Astrocyte (in vitro differentiated cells and primary cell): ENCODE measurements at places on chromosomes 6 and 20. TPM values are rescaled to one million over a fixed set of nuclear protein-coding genes. Genes with fewer than 3 reads are reported as not detected.
A peak's percentile ranks its signal among the peaks of the same experiment; 100 is the strongest.

Gene FABP7
- 0.43 and 1.1 TPM in 2 replicates for total RNA-seq

Gene TGM6
- not detected in 2 replicates for total RNA-seq

Gene PNPLA1
- not detected in 2 replicates for total RNA-seq

Gene SYNE1
- total RNA-seq: 64.0 and 66.5 TPM in 2 replicates

Gene TREM1
- 0.20 and 0.58 TPM in 2 replicates for total RNA-seq

Gene ENPP3
- 0.19 TPM in 1 of 2 replicates, not detected in the other for total RNA-seq

Gene ZFP57
- 0.36 and 0.50 TPM in 2 replicates for total RNA-seq

Gene AGER
- 7.5 and 9.9 TPM in 2 replicates for total RNA-seq

Gene QRSL1
- total RNA-seq: 9.8 and 11.5 TPM in 2 replicates

Gene RRAGD
- total RNA-seq: 3.8 and 5.2 TPM in 2 replicates

GRCh38 chr20:24705486-24705885 is 236.1 kb downstream of the SYNDIG1 start:
- H3K27ac ChIP-seq: no peak overlapping the region
- no peaks in the 10 kb centered on the region for H3K36me3 ChIP-seq
- DNase-seq: no peak

- no peaks in the 10 kb centered on the region for H3K36me3 ChIP-seq
- no peak for DNase-seq
- no peak overlapping the region for H3K27ac ChIP-seq
- H3K4me1 ChIP-seq: no peaks in the 10 kb centered on the region
- no peaks in the 10 kb centered on the region for H3K27me3 ChIP-seq
Observed at GRCh38 chr20:25018425-25018824, 25.9 kb upstream of the APMAP start.

GRCh38 chr20:34175079-34175478 is 63.0 kb upstream of the EIF2S2 start:
- H3K4me1 ChIP-seq: no peaks in the 10 kb centered on the region
- H3K27me3 ChIP-seq: peaks cover 8% of the 10 kb centered on the region
- no peak overlapping the region for H3K27ac ChIP-seq
- H3K4me3 ChIP-seq: no peak overlapping the region
- DNase-seq: no peak

DNA sequence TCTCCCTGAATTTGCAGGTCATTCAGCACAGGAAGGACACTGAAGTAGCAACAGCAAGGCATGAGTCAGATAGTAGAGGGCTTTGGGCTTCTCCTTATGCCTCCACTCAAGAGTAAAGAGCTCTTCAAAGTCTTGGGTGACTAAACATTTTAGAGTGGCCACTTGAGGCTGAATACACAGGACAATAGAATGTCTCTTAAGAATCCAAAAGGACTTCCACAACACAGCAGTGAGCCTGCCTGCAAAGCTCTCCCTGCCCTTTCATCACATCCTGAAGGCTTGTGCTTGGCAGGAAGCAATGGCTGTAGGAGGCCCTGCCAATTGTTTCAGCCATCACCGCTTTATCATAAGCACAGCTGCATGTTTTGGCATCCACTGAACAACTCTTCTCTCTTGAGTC is 36.8 kb downstream of the FOXQ1 start:
- H3K36me3 ChIP-seq: no peaks in the 10 kb centered on the region
- H3K27me3 ChIP-seq: no peaks in the 10 kb centered on the region

DNA sequence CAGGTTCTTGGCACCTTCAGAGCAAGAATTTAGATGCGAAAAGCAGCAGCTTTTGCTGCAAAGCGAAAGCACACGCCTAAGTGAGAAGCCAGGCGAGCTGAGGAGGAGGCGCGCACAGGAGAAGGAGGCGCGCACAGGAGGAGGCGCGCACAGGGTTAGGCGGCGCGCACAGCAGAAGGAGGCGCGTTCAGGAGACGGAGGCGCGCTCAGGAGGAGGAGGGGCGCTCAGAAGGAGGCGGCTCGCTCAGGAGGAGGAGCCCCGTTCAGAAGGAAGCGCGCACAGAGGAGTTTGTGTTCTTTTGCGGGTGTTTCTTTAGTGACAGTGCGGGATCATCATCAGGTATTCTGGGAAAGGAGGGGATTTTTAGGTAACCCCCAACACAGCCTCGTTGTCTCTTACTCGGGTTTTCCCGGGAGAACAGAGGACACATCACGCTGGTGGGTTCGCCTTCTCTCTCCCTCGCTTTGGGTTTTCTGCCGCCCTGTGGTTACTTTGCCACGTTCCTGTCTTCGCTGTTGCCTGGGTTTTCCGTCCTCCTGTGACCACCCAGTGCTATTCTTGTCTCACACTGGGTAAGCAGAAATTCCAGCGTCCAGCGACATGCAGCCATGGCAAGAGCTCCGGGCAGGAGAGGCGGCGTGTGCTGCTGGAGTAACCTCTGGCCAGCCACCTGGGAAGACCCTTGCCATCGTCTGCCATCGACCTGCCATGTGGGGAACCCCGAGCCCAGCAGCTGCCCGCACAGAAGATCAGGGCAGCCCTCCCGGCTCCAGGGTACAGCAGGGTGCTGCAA is 47.0 kb downstream of the WDR27 start:
- no peaks in the 10 kb centered on the region for H3K27me3 ChIP-seq
- peaks cover 9% of the 10 kb centered on the region for H3K36me3 ChIP-seq
- H3K4me1 ChIP-seq: peaks cover 5% of the 10 kb centered on the region
- peak; percentile 69 for DNase-seq

- DNase-seq: no peak
- no peaks in the 10 kb centered on the region for H3K4me1 ChIP-seq
- no peak overlapping the region for H3K27ac ChIP-seq
Observed at GRCh38 chr20:9043364-9043763, 25.5 kb upstream of the PLCB4 start.

DNA sequence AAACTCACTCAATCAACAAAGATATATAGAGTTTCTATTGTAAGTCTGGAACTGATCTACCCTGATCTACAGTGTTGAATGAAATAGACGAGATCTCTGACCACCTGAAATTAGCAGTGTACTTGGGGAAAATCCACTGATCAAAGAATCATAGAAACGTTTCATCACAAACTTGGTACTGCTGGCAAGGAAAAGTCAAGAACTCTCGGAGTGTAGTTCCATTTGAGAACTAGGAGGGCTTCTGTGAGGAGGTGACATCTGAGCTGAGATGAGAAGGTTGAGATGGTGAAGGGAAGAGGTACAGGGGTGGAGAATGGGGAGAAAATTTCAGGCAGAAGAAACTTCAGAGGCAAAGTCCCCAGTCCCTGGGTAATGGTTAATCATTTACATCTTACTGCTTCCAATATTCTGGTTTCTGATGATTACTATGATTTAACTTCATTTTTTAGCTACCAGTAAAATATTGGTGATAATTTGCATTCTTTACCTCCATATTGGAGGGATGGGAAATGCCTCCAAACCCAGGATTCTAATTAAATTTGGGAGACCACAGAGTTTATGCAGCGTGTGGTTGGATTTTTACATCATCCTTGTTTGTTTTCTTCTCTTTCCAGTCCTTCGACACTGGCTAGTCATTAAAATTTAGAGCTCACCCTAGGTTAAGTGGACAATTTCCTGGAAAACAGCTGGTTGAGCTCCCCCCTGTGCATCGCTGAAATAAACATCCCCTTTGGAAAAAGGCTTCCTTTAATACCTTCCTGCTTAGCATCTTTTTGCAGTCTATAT is 191.9 kb downstream of the BCAS1 start:
- no peak overlapping the region for H3K27ac ChIP-seq
- no peaks in the 10 kb centered on the region for H3K4me1 ChIP-seq
- DNase-seq: no peak
- H3K36me3 ChIP-seq: no peaks in the 10 kb centered on the region
- no peak overlapping the region for H3K4me3 ChIP-seq
- H3K27me3 ChIP-seq: no peaks in the 10 kb centered on the region

DNA sequence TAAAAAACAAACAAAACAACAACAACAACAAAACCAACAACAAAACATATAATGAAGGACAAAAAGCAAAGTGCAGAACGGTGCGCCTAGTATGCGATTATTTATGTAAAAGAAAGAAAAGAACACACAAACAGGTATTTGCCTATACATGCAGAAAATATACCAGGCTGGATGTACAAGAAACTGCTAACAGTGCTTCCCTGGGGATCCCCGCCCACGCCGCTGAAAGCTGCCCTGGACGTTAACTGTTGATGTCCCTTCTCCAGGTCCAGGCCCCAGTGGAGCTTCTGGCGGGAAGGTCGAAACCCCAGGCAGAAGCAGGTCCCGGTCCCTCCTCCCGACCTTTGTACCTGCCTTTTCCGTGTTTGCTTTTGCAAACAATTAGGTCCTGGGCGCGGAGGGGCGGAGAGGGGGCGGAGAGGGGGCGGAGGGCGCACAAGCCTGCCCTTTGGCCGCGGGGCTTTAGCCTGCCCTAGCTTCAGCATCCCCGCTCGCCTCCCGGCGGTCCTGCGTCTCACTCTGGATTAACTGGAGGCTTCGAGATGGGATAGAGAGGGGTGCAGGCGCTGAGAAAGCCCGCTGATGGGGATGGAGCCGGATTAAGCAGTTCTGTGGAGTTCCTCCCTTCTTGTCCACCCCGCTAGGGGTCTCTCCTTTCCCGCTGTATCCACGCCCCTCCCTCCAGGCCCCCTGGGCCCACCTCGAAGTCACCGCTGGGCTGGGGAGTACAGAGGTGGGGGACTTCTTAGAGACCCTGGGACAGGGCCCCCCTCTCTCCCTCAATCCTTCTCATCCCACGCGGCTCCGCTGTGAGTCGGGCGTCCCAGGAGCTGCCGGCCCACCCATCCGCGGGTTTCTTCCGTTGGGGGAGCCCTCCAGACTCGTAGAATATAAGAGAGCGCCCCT is 8.2 kb upstream of the AHCY start:
- peaks cover 14% of the 10 kb centered on the region for H3K4me1 ChIP-seq
- H3K4me3 ChIP-seq: peak overlapping the region; percentile 27
- no peaks in the 10 kb centered on the region for H3K27me3 ChIP-seq
- H3K36me3 ChIP-seq: no peaks in the 10 kb centered on the region
- H3K27ac ChIP-seq: no peak overlapping the region

GRCh38 chr6:159815410-159815809 is 15.3 kb downstream of the PNLDC1 start:
- H3K27ac ChIP-seq: no peak overlapping the region
- no peaks in the 10 kb centered on the region for H3K27me3 ChIP-seq
- no peaks in the 10 kb centered on the region for H3K4me1 ChIP-seq
- H3K4me3 ChIP-seq: no peak overlapping the region
- H3K36me3 ChIP-seq: no peaks in the 10 kb centered on the region

DNA sequence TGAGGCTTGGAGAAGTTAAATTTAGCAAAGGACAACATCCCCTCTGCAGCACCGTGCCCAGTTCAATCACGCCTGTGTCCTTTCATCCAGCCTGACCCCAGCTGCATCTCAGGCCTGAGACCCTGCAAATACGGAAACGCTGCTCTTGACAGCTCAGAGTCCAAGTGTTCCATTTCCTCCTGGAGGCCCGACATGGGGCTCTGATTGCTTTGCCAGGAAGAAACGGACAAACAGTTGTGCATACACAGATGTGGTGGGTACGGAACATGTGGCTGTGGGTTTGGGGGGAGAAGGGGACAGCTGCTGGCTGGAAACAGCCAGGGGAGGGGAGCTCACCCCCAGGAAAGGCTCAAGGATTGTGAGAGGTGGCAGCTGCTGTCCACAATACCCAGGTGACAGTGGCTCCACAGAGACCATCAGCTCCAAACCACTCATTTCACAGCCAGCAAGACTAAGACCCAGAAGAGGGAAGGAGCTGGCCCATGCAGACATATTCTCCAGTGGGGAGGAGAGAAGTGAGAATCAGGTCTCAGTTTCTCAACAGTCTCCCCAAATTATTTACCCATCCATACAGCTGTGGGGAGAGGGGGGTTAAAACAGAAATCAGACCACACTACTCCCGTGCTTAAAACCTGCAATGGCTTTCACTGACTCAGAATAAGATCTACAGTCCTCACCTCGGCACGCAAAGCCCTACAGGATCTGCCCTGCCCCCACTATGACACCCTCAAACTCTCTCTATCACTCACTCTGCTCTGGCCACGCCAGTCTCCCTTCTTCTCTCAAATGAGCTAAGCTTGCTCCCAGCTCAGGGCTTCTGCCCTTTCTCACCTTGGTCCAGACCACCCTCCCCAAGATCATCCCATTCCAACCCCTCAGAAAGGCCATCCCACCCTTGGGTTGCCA is 89.1 kb downstream of the PREX1 start:
- H3K4me1 ChIP-seq: no peaks in the 10 kb centered on the region
- no peak overlapping the region for H3K4me3 ChIP-seq
- H3K36me3 ChIP-seq: no peaks in the 10 kb centered on the region
- no peaks in the 10 kb centered on the region for H3K27me3 ChIP-seq

DNA sequence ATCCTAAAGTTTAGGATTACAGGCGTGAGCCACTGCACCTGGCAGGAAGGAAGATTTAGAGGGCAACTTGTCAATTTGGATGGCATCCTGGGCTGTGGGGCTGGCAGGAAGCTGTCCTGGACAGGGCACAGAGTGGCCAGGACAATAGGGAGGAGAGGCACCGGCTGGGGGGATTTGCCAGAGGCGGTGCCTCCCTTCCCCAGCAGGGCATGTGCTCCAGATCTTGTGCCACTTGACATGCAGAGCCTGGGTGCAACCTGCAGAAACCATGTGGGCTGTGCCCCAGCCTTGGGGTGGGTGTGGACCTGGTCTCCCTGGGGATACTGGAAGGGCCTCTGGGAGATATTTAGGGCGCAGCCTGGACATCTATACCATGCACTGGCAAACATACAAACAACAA is 58.6 kb upstream of the EEF1A1 start:
- H3K27ac ChIP-seq: peak overlapping the region; percentile 99
- no peaks in the 10 kb centered on the region for H3K36me3 ChIP-seq
- no peak for DNase-seq
- no peak overlapping the region for H3K4me3 ChIP-seq

- no peak overlapping the region for H3K4me3 ChIP-seq
- H3K36me3 ChIP-seq: no peaks in the 10 kb centered on the region
- no peaks in the 10 kb centered on the region for H3K27me3 ChIP-seq
- no peak overlapping the region for H3K27ac ChIP-seq
Observed at GRCh38 chr6:8191629-8192028, 89.3 kb upstream of the EEF1E1 start.

DNA sequence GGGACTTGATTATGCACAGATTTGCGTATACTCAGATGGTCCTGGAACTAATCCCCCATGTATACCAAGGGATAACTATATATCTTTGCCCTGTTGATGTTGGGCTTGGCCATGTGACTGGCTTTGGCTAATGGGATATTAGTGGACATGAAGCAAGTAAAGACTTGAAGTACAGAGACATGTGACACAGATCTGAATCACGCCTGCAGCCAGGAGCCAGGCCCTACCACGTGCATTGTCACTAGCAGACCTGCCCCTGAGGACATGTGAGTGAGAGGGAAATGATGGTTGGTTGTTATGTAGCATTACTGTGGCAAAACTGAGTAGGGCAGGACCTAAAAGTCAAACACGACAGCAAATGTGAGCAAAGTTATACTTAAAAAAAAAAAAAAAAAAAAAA is 155.7 kb downstream of the AKAP7 start:
- H3K27me3 ChIP-seq: no peaks in the 10 kb centered on the region
- no peak overlapping the region for H3K4me3 ChIP-seq
- no peak overlapping the region for H3K27ac ChIP-seq

DNA sequence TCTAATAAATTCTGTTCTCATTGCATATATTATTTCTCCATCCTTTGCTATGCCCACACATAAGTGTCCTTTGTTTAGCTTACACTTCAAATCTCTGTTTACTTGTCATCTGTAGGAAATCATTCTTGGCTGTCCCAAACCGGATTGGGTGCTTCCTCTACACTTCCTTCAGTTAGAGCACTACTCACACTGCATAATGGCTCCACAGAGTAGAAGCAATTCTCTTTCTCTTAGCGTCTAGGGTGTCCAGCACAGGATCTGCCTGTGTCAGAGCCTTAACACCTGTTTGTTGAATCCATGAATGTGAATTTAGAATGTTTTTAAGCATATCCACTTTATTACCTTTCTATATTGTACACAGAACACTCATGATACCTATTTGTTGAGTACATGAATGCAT is 87.0 kb upstream of the BMP2 start:
- no peak overlapping the region for H3K27ac ChIP-seq
- no peak for DNase-seq
- no peaks in the 10 kb centered on the region for H3K36me3 ChIP-seq
- H3K27me3 ChIP-seq: peaks cover 3% of the 10 kb centered on the region
